ENCODE measurements at places on chromosomes 2 and 18. TPM values are rescaled to one million over a fixed set of nuclear protein-coding genes. Genes with fewer than 3 reads are reported as not detected.

Gene ATP6V1B1
- not detected for total RNA-seq

Gene KCNF1
- not detected for total RNA-seq

Gene FAM117B
- 4.5 TPM for total RNA-seq

Gene HOXD11
- 0.24 TPM for total RNA-seq

Gene ARHGAP15
- 3.2 TPM for total RNA-seq

- H3K27ac ChIP-seq, result no peak overlapping the region
- H3K36me3 ChIP-seq, result no peaks in the 10 kb centered on the region
- no peaks in the 10 kb centered on the region for H3K27me3 ChIP-seq
- no peak overlapping the region for H3K4me3 ChIP-seq
- H3K4me1 ChIP-seq, result no peaks in the 10 kb centered on the region
Observed at GRCh38 chr2:4269885-4270284, 566.5 kb downstream of the DCDC2C start.

- H3K4me3 ChIP-seq, result no peak overlapping the region
- no peak overlapping the region for H3K27ac ChIP-seq
- H3K36me3 ChIP-seq, result peaks cover 13% of the 10 kb centered on the region
- no peaks in the 10 kb centered on the region for H3K4me1 ChIP-seq
- H3K27me3 ChIP-seq, result no peaks in the 10 kb centered on the region
Observed at GRCh38 chr2:45571940-45572339, 39.1 kb downstream of the SRBD1 start.

Measured in gastrocnemius medialis (tissue), 4 donors.